RCC 7860 (cell line): ENCODE measurements at places on chromosomes 4 and X.
A peak's percentile ranks its signal among the peaks of the same experiment; 100 is the strongest.

GRCh38 chr4:47368211-47368610 is 95.3 kb downstream of the COMMD8 start:
- no peak for DNase-seq

DNA sequence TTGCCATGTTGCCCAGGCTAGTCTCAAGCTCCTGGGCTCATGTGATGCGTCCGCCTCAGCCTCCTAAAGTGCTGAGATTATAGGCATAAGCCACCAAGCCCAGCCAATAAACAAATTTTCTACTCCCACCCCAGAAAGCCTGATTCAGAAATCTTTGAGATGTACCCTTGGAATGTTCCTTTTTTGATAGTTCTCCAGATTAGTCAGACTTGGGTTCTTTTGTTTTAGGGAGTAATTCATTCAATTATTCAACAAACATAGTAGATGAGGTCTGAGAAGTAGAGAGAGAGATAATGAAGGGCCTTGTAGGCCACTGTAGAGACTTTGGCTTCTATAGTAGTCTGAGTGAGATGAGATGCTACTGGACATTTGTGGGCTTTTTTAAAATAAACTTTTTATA is 27.8 kb downstream of the RP2 start:
- no peak for DNase-seq

GRCh38 chr4:142402900-142403299 is 443.2 kb downstream of the INPP4B start:
- DNase-seq, result no peak

GRCh38 chrX:69131886-69132285 is 33.4 kb downstream of the PJA1 start:
- no peak for DNase-seq

- DNase-seq, result no peak
These were observed 96.0 kb downstream of the FANCB start for GRCh38 chrX:14776901-14777300.

DNA sequence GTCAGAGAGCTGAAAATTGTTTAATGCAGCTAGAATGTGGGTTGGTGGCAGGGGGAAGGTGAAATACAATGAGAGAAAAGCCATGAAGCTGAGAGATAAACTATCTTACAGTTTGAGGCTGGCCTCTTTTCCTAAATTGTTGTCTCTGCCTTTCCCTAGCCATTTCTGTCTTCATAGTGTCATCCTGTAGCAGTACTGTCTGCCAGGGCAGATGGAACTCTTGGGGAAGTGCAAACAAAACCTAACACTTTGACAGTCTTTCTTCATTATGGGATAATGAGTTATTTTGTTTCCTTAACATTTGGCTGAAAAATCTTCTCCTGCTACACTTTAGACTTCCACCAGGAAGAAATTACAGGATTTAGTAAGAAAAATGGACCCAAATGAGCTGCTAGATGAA is 197.8 kb upstream of the ARX start:
- DNase-seq, result no peak

GRCh38 chr4:69754926-69755580 is 5.4 kb downstream of the SULT1B1 start:
- DNase-seq, result no peak

DNA sequence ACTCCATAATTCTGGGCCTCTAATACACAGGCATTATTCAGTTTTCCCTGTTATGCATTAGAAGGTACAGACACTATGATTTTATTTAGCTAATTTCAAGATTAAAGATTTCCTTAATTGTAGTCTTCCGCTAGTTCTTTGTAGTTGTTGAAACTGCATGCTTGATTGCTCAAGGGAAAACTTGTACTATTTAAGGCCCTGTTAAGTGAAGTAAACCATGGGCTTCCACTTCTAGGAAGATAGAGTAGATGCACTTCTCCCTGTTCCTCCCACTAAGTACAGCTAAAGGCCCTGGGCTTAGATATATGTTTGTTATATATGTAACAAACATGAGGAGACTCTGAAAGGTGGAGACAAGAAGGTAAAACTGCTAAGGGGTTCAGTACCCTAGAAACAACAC is 215.8 kb upstream of the LEF1 start:
- no peak for DNase-seq

GRCh38 chrX:40933132-40933705 is 152.0 kb upstream of the USP9X start:
- DNase-seq, result no peak

DNA sequence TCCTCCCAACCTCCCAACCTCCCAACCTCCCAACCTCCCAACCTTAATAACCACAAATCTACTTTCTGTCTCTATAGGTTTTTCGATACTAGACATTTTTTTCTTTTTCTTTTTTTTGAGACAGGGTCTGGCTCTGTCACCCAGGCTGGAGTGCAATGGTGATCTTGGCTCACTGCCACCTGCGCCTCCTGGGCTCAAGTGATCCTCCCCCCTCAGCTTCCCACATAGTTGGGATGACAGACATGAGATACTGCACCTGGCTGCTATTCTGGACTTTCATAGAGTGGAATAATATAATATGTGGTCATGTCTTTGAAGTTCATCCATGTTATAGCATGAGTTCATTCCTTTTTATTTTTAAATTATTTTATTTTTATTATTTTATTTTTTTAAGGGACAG is 39.5 kb upstream of the ZFX start:
- DNase-seq, result no peak

DNA sequence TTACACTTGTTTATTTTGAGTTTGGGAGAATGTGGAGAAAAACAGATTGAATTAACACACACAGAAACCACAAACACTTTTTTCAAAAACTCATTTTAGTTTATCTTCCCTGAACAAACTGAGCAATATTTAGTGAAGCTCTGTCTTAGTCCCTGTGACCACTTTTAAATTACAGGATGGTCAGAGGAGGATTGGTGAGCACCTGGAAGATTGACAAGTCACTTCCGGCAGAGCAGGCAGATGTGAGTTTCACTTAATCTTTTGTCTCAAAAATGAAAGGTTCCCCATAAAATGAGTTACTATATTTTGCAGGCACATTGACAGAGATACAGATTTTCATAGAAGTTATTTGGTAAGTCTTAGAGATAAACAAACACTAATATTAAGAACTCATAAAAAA is 970.1 kb downstream of the ADGRL3 start:
- no peak for DNase-seq

GRCh38 chr4:105122350-105122749 is 24.3 kb upstream of the TET2 start:
- peak; percentile 82 for DNase-seq

DNA sequence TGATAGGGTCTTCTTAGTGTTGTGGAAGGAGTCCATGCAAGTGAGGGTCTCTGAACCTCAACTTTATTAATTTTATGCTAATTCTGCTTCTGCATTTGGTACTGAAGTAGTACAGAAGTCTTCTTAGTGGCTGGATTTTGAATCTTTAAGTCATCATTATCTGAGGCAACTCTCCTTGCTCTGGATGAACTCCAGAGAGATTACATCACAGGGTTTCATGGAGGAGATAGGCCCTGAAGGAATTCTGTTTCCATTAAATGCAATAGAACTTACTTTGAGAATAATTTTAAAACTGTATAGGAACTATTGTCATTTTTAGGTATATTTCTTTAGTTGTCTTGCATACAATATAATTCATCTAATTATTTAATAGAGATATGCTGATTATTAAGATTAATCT is 451.2 kb downstream of the FAT4 start:
- no peak for DNase-seq

GRCh38 chrX:101485212-101485949 is at the start of gene ARMCX4:
ARMCX4 (plus strand) TSS chrX:101485456; CDS start chrX:101488590, 3,134 bp downstream.
- DNase-seq, result no peak

- peak; percentile 43 for DNase-seq
These were observed 56.3 kb upstream of the SPRY1 start for GRCh38 chr4:123340381-123340701.

DNA sequence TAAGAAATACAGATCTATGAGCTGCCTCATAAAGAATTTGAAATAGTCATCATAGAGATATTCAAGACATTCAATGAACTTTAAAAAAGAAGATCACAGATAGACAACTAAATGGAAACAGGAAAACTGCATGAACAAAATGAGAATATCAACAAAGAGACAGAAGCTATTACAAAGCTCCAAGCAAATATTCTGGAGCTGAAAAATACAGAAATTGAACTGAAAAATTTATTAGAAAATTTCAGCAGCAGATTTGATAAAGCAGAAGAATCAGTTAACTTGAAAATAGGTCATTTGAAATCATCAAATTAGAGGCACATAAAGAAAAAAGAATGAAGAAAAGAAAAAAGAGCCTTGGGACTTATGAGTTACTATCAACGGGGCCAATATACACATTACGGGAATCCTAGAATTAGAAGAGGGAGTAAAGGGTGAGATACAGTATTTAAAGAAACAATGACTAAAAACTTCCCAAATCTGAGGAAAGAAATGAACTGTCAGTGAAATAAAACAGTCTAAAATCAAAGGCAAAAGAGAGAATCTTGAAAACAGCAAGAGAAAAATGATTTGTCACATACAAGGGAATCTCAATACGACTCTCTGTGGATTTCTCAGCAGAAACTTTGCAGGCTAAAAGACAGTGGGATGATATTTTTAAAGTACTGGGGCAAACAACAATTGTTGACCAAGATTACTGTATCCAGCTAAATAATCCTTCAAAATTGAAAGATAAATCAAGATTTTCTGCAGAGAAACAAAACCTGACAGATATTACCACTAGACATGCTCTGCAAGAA is 641.6 kb downstream of the ANKRD50 start:
- no peak for DNase-seq

GRCh38 chr4:136893573-136893972 is 638.7 kb downstream of the PCDH18 start:
- DNase-seq, result no peak

GRCh38 chr4:60506061-60506460 is 694.1 kb upstream of the ADGRL3 start:
- DNase-seq, result no peak

DNA sequence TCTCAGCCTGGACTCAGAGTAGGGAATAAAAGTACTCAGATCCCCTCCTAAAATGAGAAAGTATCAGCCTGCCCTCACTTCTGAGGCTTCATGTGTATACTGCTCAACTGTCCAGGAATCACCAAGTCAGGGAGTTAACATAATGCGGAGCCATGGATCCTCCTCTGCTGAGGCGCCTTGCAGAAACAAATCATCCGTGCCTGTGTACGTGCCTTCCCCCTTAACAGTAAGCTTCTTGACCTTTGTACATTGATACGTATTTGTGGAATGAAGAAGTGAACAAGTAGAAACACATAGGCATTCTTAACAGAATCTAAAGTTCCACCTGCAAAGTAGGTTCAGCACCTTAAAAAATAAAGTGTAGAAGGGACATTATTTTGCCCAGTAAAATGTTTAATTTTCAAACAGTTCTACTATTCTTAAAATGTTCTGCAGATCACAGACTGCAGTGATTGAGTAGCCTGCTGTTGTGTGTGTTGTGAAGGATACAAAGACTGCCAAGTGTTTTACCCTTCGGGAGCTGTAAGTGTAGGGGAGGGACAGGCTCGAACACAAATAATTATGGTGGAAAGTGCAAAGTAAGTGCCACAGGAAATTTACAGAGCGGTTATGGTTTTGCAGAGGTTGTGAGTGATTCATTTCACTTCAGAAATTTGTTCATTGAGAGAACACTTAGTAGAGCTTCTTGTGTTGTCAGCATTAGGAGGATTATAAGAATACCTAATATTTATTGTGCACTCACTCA is 61.9 kb downstream of the ARHGAP10 start:
- DNase-seq, result peak; percentile 34

GRCh38 chr4:21134994-21135393 is 434.7 kb downstream of the PACRGL start:
- DNase-seq, result no peak

- DNase-seq, result no peak
These were observed 1956.7 kb downstream of the C4orf33 start for GRCh38 chr4:131052646-131053045.

GRCh38 chr4:108097990-108098553 is 70.7 kb downstream of the LEF1 start:
- no peak for DNase-seq

GRCh38 chr4:3332498-3332897 is 39.7 kb downstream of the RGS12 start:
- no peak for DNase-seq

DNA sequence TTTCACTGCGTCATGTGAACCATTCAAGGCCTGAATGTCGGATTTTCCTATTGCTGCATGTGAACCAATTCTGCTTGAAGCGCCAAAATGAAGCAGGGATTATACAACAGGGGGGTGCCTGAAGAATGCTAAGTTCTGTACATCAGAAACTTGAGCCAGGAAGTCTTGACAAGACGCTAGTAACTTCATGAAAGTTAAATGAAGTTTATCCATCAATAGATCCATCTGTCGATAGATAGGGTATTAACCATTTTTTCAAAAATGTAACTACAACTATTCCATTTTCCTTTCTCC is 590 bp upstream of the NAF1 start:
- DNase-seq, result no peak
